ENCODE measurements at places on chromosomes 4 and X.
A peak's percentile ranks its signal among the peaks of the same experiment; 100 is the strongest.

- no peaks in the 10 kb centered on the region for H3K36me3 ChIP-seq
- H3K27me3 ChIP-seq, result no peaks in the 10 kb centered on the region
- no peak overlapping the region for H3K27ac ChIP-seq
- H3K4me1 ChIP-seq, result no peaks in the 10 kb centered on the region
- no peak overlapping the region for H3K4me3 ChIP-seq
- DNase-seq, result no peak
These were observed 170.1 kb upstream of the ATOH1 start for GRCh38 chr4:93658443-93658842.

DNA sequence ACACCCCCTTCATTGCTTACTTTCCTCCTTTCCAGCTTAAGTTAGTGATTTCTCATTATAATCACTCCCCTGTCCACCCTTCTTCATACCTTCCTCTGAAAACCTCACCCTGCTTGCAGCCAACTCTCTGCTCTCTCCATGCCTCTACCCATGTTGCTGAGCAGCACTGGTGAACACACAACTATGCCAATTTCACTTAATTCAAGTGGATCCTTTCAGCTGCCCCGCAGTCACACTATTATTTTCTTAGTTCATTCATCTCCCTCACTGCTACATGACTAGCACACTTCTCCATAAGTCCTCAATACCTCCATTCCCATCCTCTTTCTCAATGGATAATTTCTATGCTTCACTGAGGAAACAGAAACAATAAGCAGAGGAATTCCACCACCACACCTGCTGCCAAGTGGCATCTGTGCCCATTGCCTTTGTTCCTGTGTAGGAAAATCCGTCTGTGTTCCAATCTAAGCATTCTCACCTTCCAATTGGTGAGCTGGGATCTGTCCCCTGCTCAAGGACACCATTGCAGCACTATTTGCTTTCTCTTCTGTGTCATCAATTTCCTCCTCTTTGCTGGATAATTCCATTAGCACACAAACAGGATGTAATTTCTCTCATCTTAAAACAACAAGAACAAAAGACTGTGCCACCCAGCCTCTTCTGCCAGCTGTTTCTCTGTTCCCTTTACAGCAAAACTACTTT lies 25.2 kb upstream of the PRSS48 start:
- no peaks in the 10 kb centered on the region for H3K27me3 ChIP-seq
- DNase-seq, result no peak
- no peak overlapping the region for H3K4me3 ChIP-seq
- no peaks in the 10 kb centered on the region for H3K4me1 ChIP-seq
- H3K27ac ChIP-seq, result no peak overlapping the region

GRCh38 chr4:53012738-53013137 lies 150.6 kb downstream of the RASL11B start:
- H3K4me3 ChIP-seq, result no peak overlapping the region
- H3K36me3 ChIP-seq, result no peaks in the 10 kb centered on the region
- no peaks in the 10 kb centered on the region for H3K27me3 ChIP-seq
- H3K27ac ChIP-seq, result peak overlapping the region; percentile 85

DNA sequence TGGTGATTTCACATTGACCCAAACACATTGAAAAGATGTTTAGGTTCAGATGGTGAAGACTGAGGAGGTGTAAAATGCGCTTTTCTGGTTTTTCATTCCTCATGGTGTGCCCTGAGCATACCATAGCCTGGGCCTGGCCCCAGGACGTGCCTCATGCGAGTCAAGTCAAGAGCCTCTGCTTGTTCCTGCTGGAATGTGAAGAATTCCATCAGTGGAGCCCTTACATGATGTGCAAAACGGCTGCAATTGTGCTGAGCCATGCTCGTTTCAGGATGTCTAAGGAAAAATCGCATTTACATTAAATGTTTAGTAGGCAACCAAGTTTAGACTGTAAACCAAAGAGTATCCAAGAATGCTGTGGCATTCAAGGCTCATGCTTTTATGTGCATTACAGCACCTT lies 34.9 kb downstream of the GYG2 start:
- no peak for DNase-seq
- no peaks in the 10 kb centered on the region for H3K27me3 ChIP-seq
- H3K27ac ChIP-seq, result peak overlapping the region; percentile 90
- H3K36me3 ChIP-seq, result peaks cover 51% of the 10 kb centered on the region
- peaks cover 21% of the 10 kb centered on the region for H3K4me1 ChIP-seq

- no peak overlapping the region for H3K4me3 ChIP-seq
- DNase-seq, result no peak
- no peaks in the 10 kb centered on the region for H3K27me3 ChIP-seq
- H3K36me3 ChIP-seq, result no peaks in the 10 kb centered on the region
- no peak overlapping the region for H3K27ac ChIP-seq
These were observed 38.9 kb downstream of the TKTL1 start for GRCh38 chrX:154334496-154334895.

DNA sequence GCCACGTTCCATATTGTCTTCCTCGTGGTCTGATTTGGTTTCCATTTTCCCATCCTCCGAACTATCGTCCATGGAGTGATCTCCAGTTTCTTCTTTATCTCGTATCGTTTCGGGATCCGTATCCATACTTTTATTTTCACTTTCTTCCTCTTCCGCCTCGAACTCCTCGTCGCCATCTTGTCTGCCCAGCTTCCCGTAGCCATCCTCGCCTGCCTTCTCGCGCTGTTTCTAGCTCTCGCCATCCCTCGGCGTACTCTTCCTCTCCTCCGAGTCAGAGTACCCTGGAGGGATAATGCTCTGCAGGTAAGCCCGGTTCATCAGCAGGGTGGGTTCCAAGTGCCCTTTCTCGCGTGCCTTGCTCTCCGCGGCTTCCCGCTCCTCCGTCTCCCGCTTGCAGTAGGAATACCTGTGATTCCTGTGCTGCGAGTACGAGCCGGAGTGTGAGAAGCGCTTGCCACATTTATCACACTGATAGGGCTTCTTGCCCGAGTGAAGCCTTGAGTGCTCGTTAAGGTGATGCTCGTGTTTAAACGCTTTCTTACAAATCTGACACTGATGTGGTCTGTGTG lies 134.5 kb upstream of the TAPT1 start:
- no peak overlapping the region for H3K27ac ChIP-seq
- H3K36me3 ChIP-seq, result no peaks in the 10 kb centered on the region
- no peaks in the 10 kb centered on the region for H3K4me1 ChIP-seq
- DNase-seq, result no peak
- no peak overlapping the region for H3K4me3 ChIP-seq

DNA sequence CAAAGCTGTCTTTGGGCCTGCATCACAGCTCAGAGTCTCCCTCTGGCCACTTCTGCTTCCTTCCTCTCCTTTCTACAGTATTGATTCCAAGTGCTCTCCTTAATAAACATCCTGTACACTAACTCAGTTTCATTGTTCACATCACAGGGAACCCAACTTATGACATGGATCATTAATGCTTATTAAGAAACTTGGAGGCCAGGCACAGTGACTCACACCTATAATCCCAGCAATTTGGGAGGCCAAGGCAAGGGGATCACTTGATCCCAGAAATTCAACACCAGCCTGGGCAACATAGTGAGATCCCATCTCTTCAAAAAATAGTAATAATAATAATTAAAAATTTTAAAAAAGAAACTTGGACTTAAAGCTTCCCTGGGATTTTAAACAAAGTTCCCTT lies 89.2 kb upstream of the EFHC2 start:
- DNase-seq, result no peak
- H3K4me1 ChIP-seq, result no peaks in the 10 kb centered on the region
- H3K27ac ChIP-seq, result no peak overlapping the region
- H3K36me3 ChIP-seq, result no peaks in the 10 kb centered on the region
- no peak overlapping the region for H3K4me3 ChIP-seq

DNA sequence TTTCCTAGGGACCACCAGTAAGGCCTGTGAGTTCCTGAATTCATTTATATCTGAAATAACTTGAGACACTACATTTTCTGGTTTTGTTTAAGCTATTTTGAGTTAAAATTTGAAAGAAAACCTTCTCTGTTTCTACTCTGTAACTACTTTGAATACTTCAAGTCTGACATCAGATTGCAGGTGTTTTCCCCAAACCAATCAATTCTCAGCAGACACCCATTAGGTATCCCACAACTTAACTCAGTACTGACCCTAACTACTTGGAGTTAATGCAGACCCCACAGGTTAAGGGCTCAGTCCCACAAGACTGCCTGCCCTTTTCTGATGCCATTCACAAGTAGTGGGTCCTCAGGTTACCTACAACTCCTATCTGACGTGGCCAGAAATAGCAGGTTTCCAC lies 1100.0 kb upstream of the SLIT2 start:
- peaks cover 11% of the 10 kb centered on the region for H3K36me3 ChIP-seq
- H3K4me3 ChIP-seq, result no peak overlapping the region
- H3K27me3 ChIP-seq, result no peaks in the 10 kb centered on the region
- no peak overlapping the region for H3K27ac ChIP-seq

GRCh38 chrX:38206036-38206435 lies 14.6 kb downstream of the SRPX start:
- H3K4me3 ChIP-seq, result no peak overlapping the region
- peaks cover 1% of the 10 kb centered on the region for H3K36me3 ChIP-seq
- no peak overlapping the region for H3K27ac ChIP-seq
- DNase-seq, result no peak

- no peak overlapping the region for H3K4me3 ChIP-seq
- no peak overlapping the region for H3K27ac ChIP-seq
- H3K27me3 ChIP-seq, result peaks cover 8% of the 10 kb centered on the region
- no peaks in the 10 kb centered on the region for H3K36me3 ChIP-seq
- DNase-seq, result no peak
- no peaks in the 10 kb centered on the region for H3K4me1 ChIP-seq
These were observed 8.1 kb downstream of the DOK7 start for GRCh38 chr4:3471098-3471760.

DNA sequence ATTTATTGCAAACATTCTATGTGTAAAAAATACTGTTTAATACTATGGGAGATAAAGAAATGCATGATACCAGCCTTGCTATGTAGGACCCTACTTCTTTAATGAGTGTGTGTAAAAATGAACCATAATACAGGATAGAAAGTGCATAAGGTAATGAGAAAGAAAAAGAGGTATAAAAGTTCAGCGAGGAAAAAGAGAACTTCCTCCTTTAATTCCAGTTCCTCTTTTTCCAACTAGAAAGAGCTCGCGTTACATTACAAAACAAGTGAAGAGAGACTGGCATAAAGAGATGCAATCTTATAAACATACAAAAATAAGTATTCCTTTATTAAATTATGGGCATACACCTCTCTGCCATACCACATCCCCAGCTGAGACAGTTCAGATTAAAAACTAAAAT lies 77.4 kb downstream of the ANKRD17 start:
- H3K4me1 ChIP-seq, result peaks cover 13% of the 10 kb centered on the region
- H3K27ac ChIP-seq, result no peak overlapping the region
- no peaks in the 10 kb centered on the region for H3K27me3 ChIP-seq
- no peak overlapping the region for H3K4me3 ChIP-seq
- DNase-seq, result no peak

GRCh38 chr4:102632241-102633065 lies 128.3 kb downstream of the MANBA start:
- no peak for DNase-seq
- no peak overlapping the region for H3K27ac ChIP-seq
- H3K27me3 ChIP-seq, result no peaks in the 10 kb centered on the region

GRCh38 chr4:169122422-169122821 lies 112.4 kb upstream of the CBR4 start:
- H3K36me3 ChIP-seq, result peaks cover 25% of the 10 kb centered on the region
- H3K4me1 ChIP-seq, result peaks cover 18% of the 10 kb centered on the region
- peak overlapping the region; percentile 63 for H3K27ac ChIP-seq
- no peak overlapping the region for H3K4me3 ChIP-seq

DNA sequence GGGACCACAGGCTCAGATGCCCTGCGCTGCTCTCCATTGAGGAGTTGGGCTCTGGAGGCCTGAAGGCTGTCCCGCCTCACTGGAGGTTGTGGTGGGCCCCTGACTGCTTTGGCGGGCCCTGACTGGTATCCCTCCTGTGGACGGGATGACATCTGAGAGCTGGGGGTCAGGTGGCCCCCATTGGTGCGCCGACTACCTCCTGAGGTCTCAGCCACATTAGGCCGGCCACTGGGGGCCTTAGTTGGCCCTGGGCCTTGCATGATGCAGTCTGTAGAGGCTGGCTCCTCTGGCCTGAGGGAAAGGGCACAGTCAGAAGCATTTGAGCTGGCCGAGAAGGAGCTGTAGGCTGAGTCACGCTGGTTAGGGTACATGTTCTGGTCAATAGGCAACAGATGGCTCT lies 164.5 kb upstream of the DGKK start:
- no peaks in the 10 kb centered on the region for H3K4me1 ChIP-seq
- DNase-seq, result no peak
- peaks cover 7% of the 10 kb centered on the region for H3K36me3 ChIP-seq
- no peak overlapping the region for H3K27ac ChIP-seq
- no peak overlapping the region for H3K4me3 ChIP-seq

- no peak for DNase-seq
- H3K36me3 ChIP-seq, result no peaks in the 10 kb centered on the region
- no peak overlapping the region for H3K27ac ChIP-seq
- H3K4me1 ChIP-seq, result peaks cover 5% of the 10 kb centered on the region
These were observed 43.7 kb downstream of the SAT1 start for GRCh38 chrX:23826653-23827052.

- peak; percentile 79 for DNase-seq
- peak within 1 kb of the TSS; percentile 97 for H3K4me3 ChIP-seq
- peak within 1 kb of the TSS; percentile 97 for H3K27ac ChIP-seq
- peaks cover 34% of the 10 kb centered on the region for H3K4me1 ChIP-seq
- no peaks in the 10 kb centered on the region for H3K36me3 ChIP-seq
These were observed at the start of gene FNIP2 for GRCh38 chr4:158768555-158769174. Gene FNIP2 (plus strand): TSS chr4:158769026. CDS start chr4:158769213, 187 bp downstream.

- DNase-seq, result no peak
- H3K27me3 ChIP-seq, result peaks cover 6% of the 10 kb centered on the region
- no peaks in the 10 kb centered on the region for H3K4me1 ChIP-seq
- no peaks in the 10 kb centered on the region for H3K36me3 ChIP-seq
- no peak overlapping the region for H3K4me3 ChIP-seq
These were observed 46.9 kb upstream of the HSD17B10 start for GRCh38 chrX:53481093-53481492.

GRCh38 chrX:13816643-13817627 lies at the start of gene GPM6B:
Gene GPM6B (minus strand): TSS chrX:13817093. CDS start chrX:13816904, 189 bp downstream.
- H3K27me3 ChIP-seq, result peaks cover 2% of the 10 kb centered on the region
- no peak for DNase-seq
- H3K4me3 ChIP-seq, result no peak within 1 kb of the TSS
- no peak within 1 kb of the TSS for H3K27ac ChIP-seq
- no peaks in the 10 kb centered on the region for H3K36me3 ChIP-seq

DNA sequence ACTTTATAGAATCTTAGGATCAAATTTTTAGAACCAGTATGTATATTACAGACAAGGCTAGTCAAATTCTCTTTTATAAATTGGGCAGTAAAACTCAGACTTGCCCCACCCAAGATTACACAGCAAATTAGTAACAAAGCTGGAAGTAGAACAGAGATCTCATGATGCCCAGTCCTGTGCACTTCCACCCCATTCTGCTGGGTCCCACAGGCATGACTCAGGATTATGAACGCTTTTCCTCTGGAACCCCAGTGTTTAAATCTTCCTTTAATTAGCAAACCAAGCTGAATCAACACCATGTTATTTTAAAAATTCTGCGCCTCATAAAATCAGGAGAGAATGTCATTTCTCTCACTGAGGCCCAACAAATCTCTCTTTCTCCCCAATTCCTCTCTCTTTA lies 1.5 kb upstream of the IL13RA2 start:
- H3K4me3 ChIP-seq, result no peak overlapping the region
- H3K27ac ChIP-seq, result no peak overlapping the region
- no peaks in the 10 kb centered on the region for H3K27me3 ChIP-seq
- peaks cover 15% of the 10 kb centered on the region for H3K4me1 ChIP-seq

All from mesothelial cell of epicardium (in vitro differentiated cells).